ENCODE measurements at places on chromosomes 6 and 20. TPM values are rescaled to one million over a fixed set of nuclear protein-coding genes. Genes with fewer than 3 reads are reported as not detected.
A peak's percentile ranks its signal among the peaks of the same experiment; 100 is the strongest.

DNA sequence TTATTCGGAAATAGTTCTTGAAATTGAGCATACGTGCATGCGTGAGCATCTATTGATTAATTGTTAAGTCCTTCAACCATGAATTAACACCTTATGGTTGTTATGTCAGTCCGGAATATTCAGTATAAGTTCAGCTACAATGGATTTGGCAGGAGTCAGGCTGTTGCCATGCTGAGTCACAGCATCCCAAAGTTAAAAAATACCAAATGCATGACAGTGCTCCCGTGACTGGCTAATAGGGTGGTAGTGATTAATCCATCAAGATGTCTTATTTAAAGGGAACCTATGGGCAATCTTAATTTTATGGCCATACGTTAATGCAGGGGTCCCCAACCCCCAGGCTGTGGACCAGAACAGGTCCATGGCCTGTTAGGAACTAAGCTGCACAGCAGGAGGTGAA, 10.5 kb downstream of the RAE1 start:
- DNase-seq = peak; percentile 79

- DNase-seq = no peak
Measured at GRCh38 chr6:116335612-116336215, 35.0 kb upstream of the DSE start.

Gene B4GALT5
- total RNA-seq = 25.0 TPM

DNA sequence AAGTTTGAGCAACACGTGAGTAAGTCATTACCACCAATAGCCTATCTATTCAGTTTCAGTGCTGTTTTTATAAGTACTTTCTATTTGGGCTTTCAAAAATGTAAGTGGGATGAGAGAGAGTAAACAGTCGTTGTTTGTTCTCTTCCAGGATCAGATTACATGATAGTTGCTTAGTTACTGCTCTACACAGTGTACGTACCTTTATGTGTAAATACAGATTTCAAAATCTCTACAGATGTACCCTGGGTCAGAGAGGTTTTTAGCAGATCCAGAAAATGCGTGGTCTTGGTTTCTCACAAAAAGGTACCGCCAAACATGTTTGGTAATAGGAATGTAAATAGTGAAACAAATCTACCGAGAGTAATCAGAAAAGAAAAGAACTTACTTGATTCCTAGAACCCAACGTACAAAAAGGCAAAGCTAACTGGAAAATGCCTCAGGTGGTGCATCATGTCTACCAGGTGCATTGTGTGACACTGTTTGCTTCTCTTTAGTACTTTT, 421.1 kb downstream of the BCKDHB start:
- no peak for DNase-seq

Gene SLC26A8
- not detected for total RNA-seq

Gene SALL4
- total RNA-seq = 0.32 TPM

DNA sequence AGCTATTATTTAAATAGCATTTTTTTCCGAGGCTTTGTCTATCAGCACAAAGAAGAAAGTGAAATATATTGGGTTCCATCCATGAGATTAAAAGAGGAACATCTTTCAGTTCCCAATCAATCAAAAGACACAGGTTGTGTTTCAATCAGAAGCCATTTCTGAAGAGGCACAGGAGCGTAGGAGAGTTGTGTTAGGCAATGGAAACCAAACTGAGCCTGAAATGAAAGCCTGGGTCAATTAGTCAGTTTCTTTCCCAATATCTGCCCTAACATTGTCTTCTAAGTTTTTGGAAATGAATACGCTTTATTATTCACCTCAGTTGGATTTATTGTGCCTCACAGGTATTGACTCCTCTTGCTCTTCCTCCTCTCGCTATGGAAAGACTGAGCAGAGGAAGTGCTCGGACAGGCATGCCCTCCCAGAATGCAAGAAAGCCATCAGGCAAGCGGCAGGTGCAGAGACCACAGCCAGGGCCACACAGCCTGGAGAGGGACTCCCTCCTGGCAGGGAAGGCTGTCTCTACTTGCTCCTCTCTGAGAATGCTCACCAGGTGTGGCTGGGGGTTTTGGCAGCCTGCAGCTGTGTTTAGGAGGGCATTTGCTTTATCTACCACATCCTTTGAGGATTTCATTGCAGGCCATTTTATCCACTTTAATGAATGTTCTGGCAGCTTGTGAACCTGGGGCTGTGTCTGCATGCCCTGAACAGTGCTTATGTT, 100.8 kb upstream of the NEDD9 start:
- no peak for DNase-seq

GRCh38 chr6:158853880-158854213, 34.7 kb upstream of the EZR start:
- DNase-seq = no peak

DNA sequence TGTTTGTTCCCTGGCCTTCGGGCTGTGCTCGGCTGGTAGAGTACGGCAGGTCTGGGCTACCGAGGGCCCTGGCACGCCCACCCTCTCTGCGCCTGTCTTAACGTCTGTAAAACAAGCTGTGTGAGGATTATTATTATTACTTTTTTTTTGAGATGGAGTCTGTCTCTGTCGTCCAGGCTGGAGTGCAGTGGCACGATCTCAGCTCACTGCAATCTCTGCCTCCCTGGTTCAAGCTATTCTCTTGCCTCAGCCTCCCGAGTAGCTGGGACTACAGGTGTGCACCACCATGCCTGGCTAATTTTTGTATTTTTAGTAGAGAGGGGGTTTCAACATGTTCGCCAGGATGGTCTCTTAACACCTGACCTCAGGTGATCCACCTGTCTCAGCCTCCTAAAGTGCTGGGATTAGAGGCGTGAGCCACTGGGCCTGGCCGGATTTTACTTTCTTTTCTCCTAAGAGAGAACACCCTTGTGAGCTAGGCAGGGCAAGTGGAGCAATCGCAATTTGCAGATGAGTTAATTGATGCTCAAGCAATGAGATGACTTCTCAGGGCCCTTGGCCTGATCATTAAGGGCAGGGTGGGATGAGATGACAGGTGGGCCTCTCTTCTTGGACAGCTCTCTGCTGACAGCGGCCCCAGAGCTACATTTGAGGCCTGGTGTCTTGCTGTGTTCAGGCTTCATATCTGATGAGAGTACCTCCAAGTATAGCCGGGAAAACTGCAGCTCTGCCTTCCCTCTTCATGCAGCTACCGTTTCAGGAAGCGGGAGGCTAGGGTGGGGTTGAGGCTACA, 859 bp upstream of the SMIM29 start:
- no peak for DNase-seq

GRCh38 chr6:1477432-1478090, 88.2 kb downstream of the FOXF2 start:
- no peak for DNase-seq

Gene SLC52A3
- 2.1 TPM for total RNA-seq

GRCh38 chr6:29651413-29652197, 5.3 kb upstream of the MOG start:
- DNase-seq = no peak

DNA sequence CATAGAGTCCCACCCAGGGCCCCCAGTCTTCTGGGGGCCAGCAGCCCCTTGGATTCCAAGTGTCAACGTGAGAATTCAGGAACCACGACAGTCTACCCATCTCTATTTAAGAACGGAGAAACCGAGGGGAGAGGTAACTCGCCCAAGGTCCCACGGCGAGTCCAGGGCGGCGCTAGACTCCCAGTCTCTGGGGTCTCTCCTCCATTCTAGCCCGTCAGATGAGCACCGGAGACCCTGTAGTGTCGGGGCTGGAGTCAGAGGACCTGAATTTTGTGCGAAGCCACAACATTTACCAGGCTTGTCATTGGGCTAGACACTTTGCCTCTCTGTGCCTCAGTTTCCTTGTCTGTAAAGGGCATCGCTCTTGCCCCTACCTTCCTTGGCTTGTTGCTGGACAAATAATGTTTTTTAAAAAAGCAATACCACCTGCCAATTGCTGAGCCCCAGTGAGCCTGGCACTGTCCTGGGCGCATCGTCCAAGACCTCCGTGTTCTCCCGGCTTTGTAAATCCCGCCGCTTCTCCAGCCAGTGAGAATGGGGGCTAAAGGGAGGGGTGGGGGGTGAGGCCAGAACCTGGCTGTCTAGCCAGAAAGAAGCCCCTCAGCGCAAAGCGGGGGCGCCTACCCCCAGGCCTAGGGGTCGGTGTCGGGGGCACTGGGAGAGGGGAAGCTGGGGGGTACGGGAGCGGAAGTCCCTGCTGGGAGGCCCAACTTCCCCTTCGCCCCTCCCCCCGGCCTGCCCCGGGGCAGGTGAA, 91.7 kb downstream of the NCR2 start:
- DNase-seq = no peak

Gene RPL7L1
- 138 TPM for total RNA-seq

DNA sequence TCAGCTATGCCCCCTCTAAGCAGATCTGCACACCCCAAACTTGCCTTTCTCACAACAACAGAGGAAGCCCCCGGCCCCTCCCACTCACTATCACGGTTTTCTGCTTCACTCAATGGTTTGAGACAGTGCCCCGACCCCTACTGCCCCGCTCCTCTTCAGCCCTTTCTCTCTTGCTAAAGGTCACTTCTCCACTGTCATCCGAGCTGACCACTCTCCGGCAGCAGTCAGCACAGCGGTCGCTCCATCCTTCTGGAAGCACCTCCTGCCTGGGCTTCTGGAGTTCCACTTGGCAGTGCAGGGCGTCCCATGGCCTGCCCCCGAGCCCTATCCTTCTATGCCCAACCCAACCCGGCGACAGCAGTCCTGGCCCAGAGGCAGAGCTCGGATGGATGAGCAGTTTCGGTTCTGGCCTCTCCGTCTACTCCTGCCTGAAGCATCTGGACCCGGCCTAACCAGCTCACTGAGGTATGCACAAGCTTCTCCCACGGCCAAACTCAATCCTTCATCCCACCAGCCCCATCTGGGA, 4.1 kb downstream of the CTSZ start:
- DNase-seq = no peak

- DNase-seq = no peak
Measured at GRCh38 chr6:167134448-167135328, 11.8 kb downstream of the CCR6 start.

GRCh38 chr20:9334866-9335265, 179.5 kb upstream of the LAMP5 start:
- no peak for DNase-seq

Gene TAF8
- total RNA-seq = 17.3 TPM

GRCh38 chr6:91710342-91710741, 1123.5 kb upstream of the MAP3K7 start:
- no peak for DNase-seq

GRCh38 chr6:34182751-34183531, 37.1 kb upstream of the GRM4 start:
- no peak for DNase-seq

DNA sequence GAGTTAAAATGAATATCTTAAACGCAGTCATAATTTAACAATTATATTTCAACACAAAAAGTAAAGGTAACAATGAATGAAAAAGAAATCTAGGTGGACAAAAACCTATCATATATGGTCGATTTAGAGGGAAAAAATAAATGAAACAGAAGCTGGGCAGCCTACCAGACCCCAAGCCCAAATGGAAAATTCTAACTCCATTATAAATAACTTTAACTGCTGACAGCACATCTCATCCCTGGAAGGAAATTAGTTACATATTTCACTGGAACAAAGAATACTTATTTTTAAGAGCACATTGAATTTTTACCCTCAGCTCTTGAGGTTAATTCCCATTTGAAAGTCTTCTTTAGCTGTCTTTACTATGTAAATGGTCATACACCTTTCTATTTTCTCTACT, 39.1 kb downstream of the COL12A1 start:
- no peak for DNase-seq

DNA sequence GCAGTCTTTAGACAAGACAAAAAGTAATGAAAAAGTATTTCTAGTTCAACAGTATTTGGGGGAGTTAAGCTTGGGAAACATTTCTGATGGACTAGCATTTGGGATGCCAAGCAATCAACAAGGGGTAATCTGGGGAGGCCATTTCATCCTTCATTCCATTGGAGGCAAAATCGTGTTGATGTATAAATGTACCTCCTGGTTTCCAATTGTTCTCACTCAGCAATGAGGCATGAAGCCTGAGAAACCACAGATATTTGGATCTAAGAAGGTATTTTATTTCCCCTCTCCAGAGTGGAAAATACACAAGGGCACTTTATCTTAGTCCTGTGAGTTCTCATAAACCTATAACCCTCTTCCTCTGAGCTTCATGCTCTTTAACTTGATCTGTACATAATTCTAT, 68.2 kb downstream of the TBX18 start:
- no peak for DNase-seq

- DNase-seq = no peak
Measured at GRCh38 chr20:20395087-20395486, 27.2 kb downstream of the INSM1 start.

GRCh38 chr6:80003826-80004172, 650 bp upstream of the TTK start:
- DNase-seq = no peak

Gene BLTP3A
- total RNA-seq = 4.8 TPM

Gene CPNE5
- not detected for total RNA-seq

DNA sequence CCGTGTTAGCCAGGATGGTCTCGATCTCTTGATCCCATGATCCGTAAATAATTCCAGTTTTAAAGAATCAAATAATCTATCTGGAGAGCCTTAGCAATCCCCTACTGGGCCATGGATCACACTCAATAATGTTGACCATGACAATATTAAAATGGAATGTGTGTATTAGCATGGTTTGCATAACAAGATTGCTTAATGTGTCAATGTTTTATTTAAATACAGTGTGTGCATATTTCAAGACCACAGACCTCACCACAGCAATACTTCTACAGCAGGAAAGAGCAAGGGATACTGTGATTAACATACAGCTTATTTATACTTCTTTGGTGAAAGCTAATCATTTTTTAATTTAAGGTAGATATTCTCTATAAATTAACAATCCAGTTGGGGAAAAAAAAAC, 470.4 kb downstream of the TFAP2B start:
- no peak for DNase-seq

DNA sequence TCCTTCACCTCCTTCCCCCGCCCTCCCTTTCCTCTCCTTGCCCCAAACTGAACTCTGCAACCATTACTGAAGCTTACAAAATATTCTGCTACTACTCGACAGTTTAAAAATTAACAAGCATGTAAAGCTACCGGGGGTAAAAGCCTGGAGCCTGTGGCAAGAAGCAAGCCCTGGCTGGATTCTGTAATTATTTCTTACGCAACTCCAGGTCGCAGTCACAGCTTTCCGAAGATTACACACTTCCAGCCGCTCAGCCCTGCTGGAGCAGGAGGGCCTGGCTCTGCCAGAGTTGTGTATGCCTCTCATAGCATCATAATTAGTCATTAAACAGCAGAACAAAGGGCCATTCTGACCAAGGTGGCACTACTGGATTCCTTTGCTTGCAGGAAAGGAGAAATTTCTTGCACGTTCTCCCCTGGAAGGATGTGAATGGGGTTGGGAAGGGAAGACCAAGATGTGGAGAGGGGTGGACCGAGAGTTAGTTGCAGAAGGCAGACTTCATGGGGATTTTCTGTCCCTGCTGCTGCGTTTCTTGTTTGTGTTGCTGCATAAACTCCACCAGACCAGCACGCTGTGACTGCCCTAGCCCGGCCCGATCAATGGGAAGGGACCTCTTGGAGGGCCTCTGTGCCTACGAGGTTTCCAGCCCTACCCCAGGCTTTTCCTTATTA, 23.6 kb downstream of the FOXQ1 start:
- DNase-seq = peak; percentile 98

Gene MCHR2
- total RNA-seq = not detected

DNA sequence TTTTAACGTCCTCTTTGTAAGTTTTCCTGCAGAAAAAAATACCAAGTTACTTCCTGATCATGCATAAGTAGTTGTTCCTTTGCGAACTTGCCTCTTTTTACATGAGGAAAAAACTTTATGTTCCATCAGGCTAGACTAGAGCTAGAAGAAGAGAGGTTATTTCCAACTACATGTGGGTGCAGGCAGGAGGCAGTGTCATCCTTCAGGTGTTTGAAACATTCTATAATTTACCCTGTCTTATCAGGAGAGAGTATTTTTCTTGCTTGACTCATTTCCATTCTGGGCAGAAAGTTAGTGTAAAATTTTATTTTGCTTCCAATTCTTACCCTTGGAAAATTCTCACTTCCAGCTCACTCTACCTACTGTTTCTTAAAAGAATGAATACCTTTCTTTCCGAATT, 28.5 kb upstream of the EPHA7 start:
- no peak for DNase-seq

Measured in foreskin keratinocyte (primary cell).